Stimulated activated CD4-positive, alpha-beta T cell treated with anti-CD3 and anti-CD28 coated beads, Interleukin-15, amount 100 ng/mL, for 1 hour (primary cell): ENCODE measurements at places on chromosomes 2 and 18.

DNA sequence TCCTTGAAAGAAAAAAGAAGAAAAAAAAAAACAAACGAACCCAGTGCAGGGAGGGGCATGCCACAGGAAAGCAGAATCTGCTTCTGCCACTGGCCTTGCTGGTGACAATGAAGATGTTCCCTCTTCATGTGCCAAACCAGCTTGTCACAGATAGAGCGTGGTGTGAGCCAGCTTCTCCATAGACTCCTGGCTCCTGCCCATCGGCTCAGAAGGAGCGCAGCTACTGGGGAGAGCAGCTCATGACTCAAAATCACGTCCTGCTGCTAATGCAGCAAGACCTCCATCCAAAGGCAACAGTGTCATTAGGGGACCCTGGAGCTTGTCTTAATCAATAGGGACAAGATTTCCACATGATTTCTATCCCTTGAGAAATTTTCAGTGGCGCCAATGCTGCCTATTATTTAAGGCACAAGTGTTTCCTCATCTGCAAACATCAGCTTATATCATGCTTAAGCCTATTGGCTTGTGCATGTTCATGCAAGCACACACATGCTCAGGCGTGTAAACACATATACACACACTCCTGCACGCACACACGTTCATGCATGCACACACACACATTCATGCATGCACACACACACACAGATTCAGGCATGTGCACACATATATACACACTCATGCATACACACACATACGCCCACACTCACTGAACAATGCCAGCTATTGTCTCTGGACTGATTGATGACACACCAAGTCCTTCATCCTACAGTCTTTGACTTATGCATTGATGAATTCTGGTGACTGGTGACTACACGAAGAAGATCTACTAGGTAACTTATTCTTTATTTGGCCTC is 682.0 kb upstream of the ID2 start:
- DNase-seq = no peak

DNA sequence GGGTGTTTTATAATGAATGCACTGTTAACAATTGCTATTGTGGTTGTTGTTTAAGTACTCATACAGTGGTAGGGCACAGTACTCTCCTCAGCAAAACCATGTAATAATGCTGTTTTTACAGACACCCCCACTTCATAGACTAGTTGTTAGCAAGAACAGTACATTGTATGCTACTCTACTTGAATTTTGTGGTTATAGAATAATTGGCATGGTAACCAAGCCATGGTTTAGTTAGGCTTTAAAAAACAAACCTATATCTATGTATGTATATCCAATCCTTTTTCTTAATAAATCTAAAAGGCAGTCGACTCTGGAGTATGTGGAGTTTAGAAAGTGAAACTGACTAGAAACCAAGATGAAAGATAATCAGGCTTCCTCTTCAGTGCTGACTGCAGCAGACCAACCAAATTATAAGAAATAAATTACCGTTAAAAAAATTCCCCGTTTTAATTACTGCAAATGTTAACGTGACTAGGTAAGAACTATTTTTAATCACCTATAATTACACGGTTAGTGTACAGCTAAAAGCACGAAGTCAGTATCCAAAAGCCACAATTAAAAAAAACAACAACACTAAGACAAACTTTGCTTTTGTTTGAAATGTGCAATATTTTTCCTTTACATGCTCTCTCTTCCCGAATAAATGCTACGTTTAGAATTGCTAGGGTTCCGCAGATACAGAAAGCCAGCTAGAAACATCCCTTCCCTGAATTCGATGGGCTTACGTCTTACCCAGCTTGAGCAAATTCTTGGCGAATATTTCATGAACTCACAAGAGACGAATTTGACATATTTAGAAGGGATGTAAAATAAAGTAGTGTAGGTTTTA is 113.3 kb upstream of the SERTAD2 start:
- no peak for DNase-seq

- DNase-seq = no peak
These were observed 73.1 kb upstream of the KCNE4 start for GRCh38 chr2:222978850-222979249.

GRCh38 chr2:120439067-120439368 is 93.1 kb downstream of the INHBB start:
- no peak for DNase-seq

DNA sequence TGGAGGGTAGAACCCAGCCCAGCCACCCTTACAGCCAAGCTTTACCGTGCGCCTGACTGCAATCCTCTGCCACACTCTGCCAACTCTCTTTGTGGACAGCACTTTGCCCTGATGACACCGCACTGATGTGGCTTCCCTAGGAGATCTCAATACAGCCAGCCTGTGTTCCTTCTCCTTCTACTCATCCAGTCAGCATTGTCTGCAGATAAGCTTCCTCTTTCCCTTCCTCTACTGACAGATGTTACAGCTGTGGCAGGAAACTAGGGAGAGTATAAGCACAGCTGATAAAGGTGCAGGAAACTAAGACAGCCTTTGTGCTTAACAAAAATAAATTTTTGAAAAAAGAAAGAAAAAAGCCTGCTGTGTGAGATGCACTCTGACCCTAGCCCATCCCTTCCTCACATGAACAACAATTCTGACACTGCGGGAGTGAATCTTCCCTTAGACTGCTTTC is 25.0 kb downstream of the CEP68 start:
- no peak for DNase-seq

DNA sequence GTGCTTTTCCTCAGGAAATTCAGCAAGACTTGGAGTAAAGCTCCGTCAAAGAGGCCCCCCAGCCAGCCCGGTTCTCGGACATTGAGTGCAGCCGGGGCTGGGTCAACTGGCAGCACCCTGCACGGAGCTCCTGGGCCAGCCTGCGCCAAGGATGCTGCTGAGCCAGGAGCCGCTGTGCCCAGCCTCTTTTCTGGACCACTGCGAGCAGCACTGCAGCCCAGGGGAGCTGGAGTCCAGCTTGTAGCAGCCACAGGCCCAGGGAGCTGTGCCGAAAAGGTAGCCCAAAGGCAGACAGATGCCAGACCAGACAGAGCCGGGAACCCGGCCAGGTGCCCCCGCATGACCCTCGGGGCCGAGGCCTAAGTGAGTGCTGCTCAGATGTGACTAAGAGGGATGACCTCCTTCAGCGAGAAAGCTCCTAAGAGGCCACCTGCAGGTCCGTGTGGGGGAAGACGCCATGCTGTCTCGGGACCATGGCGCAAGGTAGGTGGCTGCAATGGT is 7.3 kb downstream of the CLHC1 start:
- no peak for DNase-seq

GRCh38 chr18:61817086-61817485 is 75.7 kb downstream of the RNF152 start:
- no peak for DNase-seq

DNA sequence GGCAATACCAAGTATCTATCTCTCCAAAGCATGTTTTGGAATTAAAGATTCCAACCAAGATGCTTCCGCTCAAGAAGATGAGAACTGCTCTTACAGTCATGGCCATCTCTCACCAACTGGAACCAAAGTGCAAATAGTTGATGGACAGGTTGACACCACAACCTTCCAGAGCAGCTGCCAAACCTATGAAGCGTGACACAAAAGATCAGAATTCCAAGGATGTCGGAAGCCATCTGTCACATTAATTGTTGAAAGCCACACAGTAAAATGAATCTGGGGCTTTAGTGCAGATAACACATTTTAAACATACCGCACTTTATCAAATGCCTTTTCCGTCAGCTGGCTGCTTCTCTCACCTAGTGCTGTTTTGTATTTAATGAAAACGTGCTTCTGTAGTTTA is 195.7 kb downstream of the CDH20 start:
- no peak for DNase-seq

GRCh38 chr2:102592601-102593000 is 26.8 kb upstream of the SLC9A2 start:
- no peak for DNase-seq

DNA sequence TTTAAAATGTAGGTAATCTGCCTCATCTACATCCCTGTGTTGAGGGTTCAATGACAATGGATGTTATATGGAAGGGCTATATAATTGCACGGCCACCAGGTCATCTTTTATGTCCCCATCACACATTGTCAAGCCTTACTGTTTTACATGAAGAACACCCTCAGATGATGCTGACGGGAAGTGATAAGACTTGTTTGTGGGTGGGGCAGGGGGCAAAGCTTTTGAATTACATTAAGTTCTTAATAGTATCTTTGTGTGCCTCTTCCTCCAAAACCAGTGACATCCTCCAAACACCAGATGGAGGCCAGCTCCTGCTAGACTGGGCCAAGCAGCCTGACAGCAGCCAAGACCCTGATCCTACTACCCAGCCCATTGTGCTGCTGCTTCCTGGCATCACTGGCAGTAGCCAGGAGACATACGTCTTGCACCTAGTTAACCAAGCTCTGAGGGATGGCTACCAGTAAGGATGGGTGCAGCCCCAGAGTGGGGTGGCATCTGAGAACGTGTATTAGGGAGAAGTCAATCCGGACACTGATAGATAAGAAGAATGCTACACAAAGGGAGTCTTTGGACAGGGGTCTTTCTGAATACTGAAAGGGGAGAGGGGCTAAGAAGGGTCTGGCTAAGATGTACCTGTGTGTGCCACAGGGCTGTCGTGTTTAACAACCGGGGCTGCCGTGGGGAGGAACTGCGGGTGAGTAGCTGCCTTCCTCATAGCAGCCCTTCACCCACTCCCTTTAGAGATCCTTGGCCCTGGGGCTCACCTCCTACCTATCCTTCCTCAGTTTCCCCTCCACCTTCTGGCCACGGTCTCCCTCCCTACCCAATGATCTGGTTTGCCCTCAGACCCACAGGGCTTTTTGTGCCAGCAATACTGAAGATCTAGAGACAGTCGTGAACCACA is 5.3 kb downstream of the ABHD1 start:
- no peak for DNase-seq

GRCh38 chr18:76791106-76791505 is 31.3 kb upstream of the ZNF236 start:
- DNase-seq = no peak

DNA sequence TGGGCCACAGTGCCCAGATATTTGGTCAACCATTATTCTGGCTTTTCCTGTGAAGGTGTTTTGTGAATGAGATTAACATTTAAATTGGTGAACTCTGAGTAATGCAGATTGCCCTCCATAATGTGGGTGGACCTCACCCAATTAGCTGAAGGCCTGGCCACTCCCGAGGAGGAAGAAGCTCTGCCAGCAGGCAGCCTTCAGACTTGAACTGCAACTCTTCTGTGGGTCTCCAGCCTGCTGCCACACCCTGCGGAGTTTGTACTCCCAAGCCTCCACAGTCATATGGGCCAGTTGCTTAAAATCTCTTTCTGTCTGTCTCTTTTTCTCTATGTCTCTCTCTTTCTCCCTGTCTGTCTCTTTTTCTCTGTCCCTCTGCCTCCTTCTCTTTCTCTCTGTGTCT is 262.7 kb downstream of the MYCN start:
- DNase-seq = no peak

DNA sequence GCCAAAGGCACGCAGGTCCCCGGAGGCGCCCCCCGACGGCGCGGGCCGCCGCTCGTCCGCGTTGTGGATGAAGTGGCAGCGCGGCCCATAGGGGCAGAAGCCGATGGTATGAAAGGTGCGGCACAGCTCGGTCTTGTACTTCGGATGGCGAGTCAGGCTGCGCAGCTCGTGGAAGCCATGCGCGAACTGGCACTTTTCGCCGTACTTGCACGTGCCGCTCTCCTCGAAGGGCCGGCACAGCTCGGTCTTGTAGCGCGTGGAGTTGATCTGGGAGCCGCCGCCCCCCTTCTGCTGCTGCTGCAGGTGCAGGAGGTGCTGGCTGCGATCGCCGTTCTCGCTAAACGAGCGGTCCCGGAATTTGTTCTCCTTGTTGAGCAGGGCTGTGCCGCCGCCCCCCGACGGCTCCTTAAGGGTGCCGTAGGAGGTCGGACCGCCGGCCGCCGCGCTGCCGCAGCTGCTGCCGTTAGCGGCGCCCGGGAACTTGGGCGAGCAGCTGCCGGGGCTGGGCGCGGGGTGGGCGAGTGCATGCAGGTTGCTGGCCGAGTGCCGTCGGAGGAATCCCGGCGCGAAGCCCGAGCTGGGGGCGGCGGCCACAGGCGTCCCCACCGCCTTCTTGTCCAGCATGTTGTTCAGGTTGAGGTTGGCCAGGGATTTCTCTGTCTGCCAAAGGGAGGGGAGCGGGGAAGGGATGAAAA is 1.2 kb downstream of the ZFP36L2 start:
- DNase-seq = peak; percentile 49
